ENCODE measurements at places on chromosomes 1 and 21. TPM values are rescaled to one million over a fixed set of nuclear protein-coding genes. Genes with fewer than 3 reads are reported as not detected.

The REN gene
- 0.09 TPM for polyA plus RNA-seq

The GOLT1A gene
- 0.22 TPM for polyA plus RNA-seq

The CYP4X1 gene
- polyA plus RNA-seq, result 0.22 TPM

The AP4B1 gene
- 12.7 TPM for polyA plus RNA-seq

The BRINP2 gene
- polyA plus RNA-seq, result 0.07 TPM

The JTB gene
- 85.8 TPM for polyA plus RNA-seq

The EVI5 gene
- 14.2 TPM for polyA plus RNA-seq

The DNASE2B gene
- not detected for polyA plus RNA-seq

The FCRL5 gene
- polyA plus RNA-seq, result not detected

The RXRG gene
- polyA plus RNA-seq, result not detected

The OR2T11 gene
- polyA plus RNA-seq, result not detected

The S1PR1 gene
- 11.5 TPM for polyA plus RNA-seq

The TARS2 gene
- polyA plus RNA-seq, result 17.9 TPM

The CACNA1S gene
- polyA plus RNA-seq, result not detected

The UBL4B gene
- not detected for polyA plus RNA-seq

The CHIA gene
- not detected for polyA plus RNA-seq

- no peak for DNase-seq
These were observed 27.0 kb downstream of the RUNX3 start for GRCh38 chr1:24903011-24903461.

DNA sequence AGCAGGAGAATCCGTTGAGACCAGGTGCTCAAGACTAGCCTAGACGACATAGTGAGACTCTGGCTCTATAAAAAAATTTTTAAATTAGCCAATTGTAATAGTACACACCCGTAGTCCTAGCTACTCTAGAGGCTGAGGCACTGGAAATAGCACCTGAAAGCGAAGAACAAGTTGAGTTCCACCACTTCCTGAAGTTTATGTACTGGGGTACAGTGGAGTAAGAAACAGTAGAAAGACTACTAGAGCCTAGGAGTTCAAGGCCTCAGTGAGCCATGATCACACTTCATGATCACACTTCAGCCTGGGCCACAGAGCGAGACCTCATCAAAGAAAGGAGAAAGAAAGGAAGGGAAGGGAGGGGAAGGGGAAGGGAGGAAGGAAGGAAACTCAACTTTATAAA, 19.8 kb downstream of the RSBN1 start:
- no peak for DNase-seq

- DNase-seq, result no peak
These were observed 3.9 kb upstream of the DENND2D start for GRCh38 chr1:111204201-111204982.

GRCh38 chr1:20511518-20512428, 3.8 kb upstream of the MUL1 start:
- peak; percentile 39 for DNase-seq

DNA sequence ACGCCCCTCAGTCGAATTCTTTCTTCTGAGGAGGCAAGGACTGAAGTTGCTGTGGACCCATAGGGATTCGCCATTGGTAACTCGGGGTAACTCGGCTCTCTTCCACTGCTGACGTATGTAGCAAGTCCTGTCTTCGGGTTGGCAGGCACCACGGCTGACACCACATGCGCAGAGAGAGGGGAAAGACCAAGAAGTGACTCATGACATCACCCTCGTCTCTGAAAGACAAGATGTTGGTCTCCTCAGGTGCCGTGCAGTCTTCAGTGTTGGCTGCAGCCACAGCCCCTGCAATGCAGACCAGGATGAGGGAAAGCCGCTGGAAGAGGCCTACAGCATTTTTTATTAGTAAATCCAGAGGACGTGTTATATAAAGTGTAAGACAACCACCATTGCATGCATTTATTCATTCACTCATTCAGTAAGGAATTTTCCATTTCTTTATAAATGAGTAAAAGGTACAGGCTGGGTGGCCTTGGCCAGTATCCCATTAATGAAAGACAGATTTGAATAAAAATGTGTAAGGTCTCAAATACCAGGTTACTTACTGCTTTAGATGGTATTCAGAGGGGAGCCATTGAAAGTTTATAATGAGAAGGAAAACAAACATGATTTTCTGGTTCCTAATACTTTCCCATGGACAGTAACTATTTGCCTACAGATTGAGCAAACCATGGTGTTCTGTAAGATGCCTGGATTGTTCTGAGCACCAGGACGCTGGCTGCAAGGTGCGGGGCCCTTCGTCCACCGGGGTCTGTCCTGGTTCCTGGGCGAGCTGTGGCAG, 50.7 kb upstream of the IRF2BP2 start:
- DNase-seq, result no peak

DNA sequence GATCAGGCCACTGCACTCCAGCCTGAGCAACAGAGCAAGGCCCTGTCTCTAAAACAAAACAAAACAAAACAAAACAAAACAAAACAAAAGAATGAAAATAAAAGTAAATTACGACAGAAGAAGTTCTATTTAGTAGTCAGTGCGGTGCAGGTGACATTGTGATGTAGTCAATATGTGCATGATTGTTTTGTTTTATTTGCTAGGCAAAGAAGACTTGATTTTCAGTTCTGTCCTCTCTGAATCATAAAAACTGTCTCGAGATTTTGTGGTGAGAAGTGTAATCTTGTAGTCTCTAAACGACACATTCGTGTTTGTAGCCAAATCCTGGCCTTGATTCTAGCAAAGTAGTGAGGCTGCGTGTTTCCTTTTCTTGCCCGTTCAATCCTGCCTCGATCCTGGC, 23.5 kb downstream of the PEX14 start:
- DNase-seq, result no peak

DNA sequence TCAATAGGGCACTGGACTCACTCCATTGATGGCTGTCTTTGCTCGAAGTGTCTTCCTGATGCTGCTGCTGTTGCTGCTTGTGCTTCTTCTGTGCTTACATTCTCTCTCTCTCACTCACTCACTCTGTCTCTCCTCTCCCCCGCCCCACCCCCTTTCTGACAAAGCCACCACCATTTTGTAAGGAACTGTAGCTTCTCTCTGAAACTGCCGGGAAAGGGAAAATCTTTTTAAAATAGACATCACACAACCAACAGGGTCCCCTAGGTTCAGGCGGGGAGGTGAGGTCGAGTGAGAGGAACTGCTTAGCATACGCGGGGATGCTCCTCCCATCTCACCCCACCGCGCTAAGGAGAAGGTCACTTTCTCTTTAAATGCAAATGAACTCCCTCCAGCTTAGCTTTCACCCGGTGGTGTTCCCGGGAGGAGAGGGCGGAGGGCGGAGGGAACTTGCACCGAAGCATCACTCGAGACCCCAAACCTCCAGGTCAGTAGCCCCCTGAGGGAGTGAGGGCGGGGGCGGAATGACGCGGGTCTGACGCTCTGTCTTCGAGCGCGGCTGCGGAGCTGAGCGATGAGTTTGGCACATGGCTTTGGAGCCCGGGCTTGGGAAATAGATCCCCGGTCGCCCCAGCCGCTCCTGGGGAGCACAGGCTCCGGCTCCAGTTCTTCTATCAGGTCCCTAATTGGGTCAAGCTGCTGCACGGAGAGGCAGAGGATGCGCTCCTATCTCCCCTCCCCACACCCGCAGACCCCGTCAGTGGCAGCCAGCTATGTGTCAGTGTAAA, at the start of gene CCDC28B:
Gene CCDC28B, plus strand, starts transcription at position 370 of the 785 bp plus-strand sequence. CDS start 1,341 bp downstream, outside the sequence.
- peak; percentile 56 for DNase-seq

DNA sequence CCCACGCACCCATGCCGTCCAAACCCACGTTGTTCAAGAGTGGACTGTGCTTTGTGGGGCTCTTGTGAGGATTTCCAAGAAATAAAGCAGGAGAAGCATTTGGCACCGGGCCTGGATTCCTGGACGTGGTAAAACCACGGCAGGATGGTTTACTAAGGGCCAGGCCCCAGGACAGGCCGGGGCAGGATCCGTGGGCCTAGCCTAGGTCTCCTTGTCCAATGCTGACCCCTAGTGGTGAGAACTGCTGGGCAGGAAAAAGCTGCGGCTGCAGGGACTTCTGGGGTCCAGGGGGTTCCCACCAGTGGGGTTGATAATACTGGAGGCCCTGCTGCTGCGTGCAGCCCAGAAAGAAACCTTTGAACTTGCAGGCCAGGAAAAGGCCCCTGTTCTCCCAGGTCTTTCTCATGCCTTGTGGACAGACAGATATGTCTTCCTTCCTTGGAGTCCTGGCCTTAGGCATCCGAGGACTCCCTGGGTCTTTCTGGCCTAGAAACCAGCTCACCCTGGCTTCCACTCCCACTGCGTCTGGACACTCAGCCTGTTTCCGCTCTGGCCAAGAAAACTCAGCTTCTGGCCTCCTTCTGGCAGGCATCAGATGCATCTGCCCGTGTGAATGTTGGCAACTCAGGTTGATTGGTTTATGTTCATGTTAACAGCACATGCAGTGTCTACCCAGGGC, 106.9 kb upstream of the TMEM51 start:
- DNase-seq, result peak; percentile 67

- no peak for DNase-seq
These were observed 70.4 kb downstream of the PRDM16 start for GRCh38 chr1:3139451-3139852.

DNA sequence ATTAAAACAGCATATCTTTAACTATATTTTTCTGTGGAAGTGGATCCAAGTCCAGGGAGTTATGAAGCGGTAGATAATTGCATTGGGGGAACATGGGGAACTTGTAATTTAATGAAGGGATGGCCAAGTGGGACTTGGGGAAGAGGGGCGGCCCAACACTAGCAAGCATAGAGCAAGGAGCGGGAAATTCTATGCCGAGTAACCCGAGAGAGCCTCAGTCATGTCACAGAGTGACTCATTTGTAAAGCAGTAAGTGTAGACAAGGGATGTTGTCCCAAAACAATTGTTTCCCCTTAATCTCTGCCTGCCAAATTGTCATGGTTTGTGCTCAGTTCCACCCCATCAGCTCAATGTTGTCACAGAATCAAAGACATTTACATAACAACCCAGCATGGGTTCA, 620.1 kb downstream of the AJAP1 start:
- DNase-seq, result no peak

DNA sequence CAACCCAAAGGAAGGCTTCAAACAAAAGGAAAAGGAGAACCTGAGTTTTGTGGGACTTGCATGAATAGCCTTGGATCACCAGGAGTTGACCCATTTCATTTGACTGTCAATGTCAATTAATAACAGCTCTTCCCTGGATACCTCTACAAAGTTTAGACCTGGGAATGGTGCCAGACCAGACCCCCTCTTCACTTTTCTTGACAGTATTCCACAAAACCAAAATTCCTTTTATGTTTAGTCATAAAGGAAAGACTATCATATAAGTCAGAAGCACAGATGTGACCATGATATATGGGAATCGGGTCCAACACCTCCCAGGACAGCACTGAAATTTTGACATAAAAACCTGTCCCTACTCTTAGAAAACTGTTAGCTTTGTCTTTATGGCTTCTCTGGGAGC, 191.8 kb downstream of the LYPLAL1 start:
- DNase-seq, result no peak

GRCh38 chr21:32834211-32834915, 62.8 kb upstream of the PAXBP1 start:
- DNase-seq, result no peak

DNA sequence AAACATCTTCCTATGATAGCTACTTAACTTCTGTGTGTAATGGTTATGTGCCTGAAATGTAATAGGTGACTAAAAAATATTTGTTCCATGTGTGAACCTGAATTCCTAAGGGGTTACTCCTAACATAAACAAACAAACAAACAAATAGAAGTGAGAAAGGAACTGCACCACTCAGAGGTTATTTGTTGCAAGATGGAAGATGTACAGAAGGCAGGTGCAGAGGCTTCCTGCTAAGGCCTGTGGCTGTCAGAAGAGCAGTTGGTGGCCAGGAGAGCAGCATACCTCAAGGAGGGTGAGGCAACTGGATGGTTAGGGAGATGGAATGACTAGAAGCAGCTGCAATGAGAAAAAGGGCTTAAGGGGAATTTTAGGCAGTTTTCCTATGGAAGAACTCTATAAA, 940.6 kb downstream of the TTLL7 start:
- no peak for DNase-seq

- no peak for DNase-seq
These were observed 80.1 kb upstream of the PTGFR start for GRCh38 chr1:78410643-78411042.

DNA sequence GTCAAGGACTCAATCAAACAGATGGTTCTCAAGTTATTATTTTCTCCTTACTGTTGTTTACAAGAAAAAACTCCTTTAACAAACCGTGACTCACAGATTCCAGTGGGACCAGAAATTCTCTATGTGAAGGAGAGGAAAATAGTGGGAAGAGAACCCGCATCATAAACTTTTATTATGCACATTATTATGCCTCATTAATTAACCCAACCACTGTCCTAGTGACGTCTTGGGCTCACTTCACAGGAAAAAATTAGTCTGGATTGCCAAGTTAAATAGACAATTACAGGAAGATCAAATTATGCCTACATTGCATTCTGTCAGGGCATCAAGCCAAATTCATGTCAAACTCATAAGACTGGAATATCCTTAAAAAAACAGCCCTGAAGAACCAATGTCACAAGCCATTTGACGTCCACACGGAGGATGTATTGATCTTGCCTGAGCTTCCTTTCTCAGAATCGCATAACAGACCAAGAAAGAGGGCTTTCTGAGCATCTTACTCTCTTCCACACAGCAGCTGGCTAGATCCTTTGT, 347.8 kb downstream of the DUSP10 start:
- no peak for DNase-seq

DNA sequence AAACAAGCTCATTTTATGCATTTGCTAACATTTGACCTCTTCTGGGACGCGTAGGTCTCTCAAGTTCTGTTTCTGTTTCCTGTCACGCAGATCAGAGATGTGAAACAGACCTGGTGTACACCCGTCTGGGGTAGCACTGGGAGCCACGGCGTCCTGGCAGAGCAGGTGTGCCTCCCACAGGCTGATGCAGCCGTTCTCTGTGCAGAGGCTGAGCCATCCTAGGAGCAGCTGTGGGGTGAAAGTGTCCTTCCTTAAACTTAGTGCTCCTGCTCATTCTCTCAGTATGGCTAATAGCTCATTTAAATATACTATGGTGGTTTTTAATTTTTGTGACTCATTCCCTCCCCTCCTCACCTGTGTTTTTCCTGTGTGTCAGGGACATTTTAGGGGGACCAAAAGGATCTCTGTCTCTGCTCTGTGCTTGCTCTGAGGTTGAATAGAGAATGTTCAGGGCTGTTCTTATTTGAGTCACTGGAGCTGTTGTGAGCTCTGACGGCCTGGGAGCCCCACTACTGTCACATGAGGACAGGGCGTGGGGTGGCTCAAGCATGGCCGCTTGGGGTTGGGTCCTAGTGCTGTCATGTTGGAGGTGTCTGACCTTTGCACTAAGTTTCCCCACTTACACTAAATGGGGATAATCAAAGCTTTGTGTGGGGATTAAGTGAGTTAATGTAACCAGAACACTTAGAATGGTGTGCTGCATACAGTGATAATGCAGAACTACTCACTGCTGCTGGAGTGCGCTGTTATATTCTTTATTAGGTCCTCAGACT, 43.0 kb downstream of the GALNT2 start:
- DNase-seq, result no peak

- DNase-seq, result no peak
These were observed 817.9 kb upstream of the NEGR1 start for GRCh38 chr1:73100216-73100615.

- DNase-seq, result peak; percentile 77
These were observed 72.4 kb upstream of the BCAR3 start for GRCh38 chr1:93753791-93754763.
